ENCODE measurements at places on chromosomes 13 and 19.

GRCh38 chr13:32284927-32285632 is 30.1 kb downstream of the ZAR1L start:
- DNase-seq = no peak

- peak; percentile 92 for DNase-seq
Observed at GRCh38 chr19:46784262-46785053, 3.9 kb downstream of the SLC1A5 start.

DNA sequence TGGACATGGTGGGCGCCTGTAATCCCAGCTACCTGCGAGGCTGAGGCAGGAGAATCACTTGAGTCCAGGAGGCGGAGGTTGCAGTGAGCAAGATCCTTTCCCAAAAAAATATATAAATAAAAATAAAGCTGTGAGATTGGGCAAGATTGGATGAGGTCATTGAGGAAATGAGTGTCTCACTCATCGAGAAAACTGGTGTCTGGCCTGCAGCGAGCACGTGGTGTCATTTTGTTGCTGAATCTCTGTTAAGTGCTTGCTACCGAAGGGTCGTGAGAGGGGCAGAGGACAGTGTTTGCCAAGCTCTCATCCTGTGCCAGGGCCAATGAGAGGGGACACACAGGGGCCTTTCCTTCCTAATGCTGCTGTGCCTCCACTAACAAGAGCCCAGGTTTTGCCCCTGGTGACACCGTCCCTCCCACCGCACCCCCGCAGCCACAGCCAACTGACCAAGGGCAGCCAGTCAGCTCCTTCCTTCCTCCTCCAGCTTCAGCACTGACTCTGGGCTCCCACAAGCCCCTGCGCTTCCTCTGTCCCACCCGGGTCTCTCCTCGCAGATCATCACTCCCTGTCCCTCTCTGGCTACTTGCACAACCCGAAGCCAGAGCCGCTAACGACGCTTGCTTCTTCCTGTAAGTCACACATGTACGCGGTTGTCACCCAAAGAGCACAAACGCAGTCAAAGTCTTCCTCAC is 3.2 kb downstream of the POLD1 start:
- no peak for DNase-seq

GRCh38 chr13:59960683-59961082 is 203.0 kb downstream of the DIAPH3 start:
- no peak for DNase-seq

DNA sequence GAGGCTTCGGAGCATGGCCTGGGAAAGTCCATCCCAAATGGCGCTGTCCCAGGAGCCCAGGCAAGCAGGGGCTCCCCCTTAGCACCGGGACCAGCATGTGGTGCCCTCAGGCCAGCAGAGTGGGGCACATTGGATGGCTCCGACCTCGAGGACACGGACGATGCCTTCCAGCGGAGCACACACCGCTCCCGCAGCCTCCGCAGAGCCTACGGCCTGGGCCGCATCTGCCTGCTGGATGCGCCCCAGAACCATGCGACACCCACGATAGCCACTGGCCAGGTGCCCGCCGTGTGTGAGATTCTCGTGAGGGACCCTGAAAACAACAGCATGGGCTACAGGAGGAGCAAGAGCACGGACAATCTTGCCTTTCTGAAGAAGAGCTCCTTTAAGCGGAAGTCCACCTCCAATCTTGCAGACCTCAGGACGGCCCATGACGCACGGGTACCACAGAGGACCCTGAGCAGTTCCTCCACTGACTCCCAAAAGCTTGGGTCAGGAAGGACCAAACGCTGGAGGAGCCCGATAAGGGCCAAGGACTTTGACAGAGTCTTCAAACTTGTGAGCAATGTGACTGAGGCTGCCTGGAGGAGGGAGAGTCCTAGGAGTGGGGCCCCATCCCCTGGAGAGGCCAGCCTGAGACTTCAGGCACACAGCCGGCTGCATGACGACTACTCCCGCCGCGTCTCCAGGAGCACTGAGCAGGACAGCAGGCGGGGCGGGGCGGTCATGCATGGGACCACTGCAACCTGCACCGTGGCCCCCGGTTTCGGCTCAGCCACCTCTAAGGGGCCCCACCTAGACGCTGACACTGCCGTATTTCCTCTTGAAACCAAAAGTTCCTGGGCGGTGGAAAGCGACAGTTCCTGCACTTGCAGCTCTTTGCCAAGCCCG is 63.1 kb downstream of the SPATA13 start:
- no peak for DNase-seq

GRCh38 chr19:6728346-6728745 is 7.9 kb upstream of the C3 start:
- no peak for DNase-seq
